Stimulated activated CD8-positive, alpha-beta memory T cell treated with anti-CD3 and anti-CD28 coated beads, Interleukin-4, amount 100 ng/mL, for 4 hours (primary cell): ENCODE measurements at places on chromosomes 5 and 9.

DNA sequence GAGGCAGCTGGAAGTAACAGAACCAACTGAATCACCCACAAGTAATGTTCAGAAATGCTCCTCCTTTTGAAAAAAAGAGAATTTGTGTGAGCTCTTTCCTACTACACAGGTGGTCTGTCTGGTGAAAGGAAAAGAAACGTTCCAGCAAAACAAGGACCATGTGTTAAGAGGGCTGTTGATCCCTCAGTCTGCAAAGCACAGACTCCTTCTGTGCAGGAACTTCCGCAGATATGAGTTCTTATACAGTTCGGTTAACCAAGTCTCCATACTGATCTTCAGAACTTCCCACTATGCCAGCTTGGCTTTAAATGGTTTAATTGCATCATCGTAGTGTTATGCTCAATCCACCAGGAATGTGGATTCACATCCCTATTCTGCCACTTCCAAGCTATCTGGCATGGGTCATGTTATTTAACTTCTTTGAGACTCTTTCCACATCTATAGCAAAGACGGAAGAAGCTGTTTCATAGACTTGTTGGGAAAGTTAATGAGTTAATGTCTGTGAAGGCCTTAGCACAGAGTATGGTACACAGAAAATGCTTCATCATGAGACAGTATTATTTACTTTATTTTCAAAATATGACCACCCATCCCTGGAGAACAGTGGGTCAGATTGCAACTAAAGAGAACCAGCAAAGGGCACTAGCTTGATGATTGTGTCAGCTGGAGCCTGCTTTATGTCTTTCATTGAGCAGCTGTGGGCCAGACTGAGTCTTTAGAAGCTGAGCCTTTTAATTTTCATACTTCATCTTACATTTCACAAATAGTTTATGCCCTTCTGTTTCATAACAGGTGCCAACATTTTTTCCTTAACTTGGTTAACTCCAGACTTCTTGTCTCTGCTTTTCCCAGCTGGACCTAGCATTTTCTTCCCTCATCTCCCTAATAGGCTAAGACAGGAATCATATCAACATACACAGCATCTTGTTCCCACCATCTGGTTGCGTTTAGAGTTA, 89.9 kb downstream of the MAMDC2 start:
- no peak for DNase-seq

GRCh38 chr9:36136272-36136893, at the start of gene GLIPR2:
Gene GLIPR2, plus strand, starts transcription at chr9:36136733. Its CDS starts 46 bp downstream, at chr9:36136779.
- no peak for DNase-seq

GRCh38 chr5:154756868-154757813, 2.0 kb downstream of the LARP1 start:
- DNase-seq, result peak; percentile 33

DNA sequence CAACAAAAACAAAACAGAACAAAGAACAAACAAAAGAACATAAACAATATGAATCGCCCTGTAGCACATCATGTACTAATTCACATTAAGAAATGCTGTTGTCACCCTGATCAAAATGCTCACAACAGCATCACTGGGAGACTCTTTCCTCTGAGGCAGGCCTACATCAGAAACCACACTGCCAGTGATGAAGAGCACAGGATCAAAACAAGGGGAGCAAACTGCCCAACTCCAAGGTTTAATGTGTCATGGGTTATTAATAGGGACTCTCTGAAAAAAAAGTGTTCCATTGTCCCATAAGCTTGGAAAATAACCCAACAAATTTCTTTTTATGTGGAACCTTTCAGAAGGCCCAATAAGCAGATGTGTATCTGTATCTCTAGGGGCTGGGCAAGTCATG, 74.2 kb downstream of the PTPN3 start:
- DNase-seq, result no peak

DNA sequence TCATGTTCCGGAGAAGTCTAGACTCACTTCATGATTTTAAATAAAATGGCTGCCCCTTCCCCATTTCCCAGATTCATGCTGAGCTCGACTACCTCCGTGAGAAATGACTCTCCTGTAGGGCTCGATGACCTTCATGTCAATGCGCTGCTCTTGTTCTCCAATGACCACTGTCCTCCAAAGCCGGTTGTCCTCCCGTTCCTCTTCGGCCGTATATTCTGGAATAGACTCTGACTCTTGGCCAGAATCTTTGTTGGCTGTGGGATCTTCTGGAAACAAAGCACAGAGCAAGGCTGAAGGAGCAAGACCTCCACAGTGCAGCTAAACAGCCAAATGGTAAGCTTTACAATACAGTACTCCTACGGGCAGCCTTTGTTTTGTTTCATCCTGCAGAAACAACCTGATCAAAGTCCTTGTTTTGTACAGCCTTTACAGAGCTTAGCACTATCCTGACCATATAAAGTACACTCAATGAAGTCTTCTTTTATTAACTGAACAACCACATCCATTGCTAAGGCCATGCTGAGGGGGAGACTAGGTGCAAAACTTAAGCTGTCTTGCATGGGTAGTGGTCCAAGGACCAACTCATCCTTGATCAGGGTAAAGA, 119.5 kb upstream of the PCA3 start:
- DNase-seq, result no peak

GRCh38 chr9:84513979-84514378, 155.6 kb upstream of the NTRK2 start:
- no peak for DNase-seq

GRCh38 chr9:4980086-4980727, 4.9 kb upstream of the JAK2 start:
- no peak for DNase-seq

DNA sequence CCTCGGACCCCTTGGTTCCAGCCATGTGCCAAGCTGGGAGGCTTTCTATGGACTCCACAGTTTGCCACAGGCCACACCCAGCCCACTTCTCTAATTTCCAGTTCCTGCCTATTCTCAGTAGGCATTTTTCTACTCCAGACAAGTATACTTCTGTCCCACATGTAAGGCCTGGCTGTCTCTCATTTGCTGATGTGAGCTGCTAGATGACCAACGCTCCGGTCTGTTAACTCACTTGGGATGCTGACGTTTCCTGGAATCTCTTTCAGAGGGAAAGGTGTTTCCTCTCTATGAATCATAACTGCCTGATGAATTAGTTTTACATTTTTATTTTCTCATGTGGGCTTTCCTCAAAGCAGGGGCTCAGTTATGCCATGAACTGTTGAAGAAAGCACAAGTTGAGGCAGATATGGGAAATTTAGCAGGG, 36.3 kb downstream of the ERGIC1 start:
- DNase-seq, result no peak

- DNase-seq, result no peak
Measured at GRCh38 chr5:71836559-71837112, 117.6 kb downstream of the CARTPT start.

DNA sequence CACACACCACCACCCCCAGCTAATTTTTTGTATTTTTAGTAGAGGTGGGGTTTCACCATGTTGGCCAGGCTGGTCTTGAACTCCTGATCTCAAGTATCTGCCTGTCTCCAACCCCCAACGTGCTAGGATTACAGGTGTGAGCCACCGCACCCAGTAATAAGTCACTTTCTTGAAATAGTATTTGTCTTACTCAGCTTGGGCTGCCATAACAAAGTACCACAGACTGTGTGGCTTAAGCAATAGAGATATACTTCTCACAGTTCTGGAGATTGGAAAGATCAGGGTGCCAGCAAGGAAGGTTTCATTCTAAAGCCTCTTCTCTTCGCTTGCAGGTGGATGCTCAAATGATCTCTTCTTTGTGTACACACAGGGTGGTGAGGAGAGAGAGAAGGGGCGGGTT, 99.8 kb downstream of the ARRDC3 start:
- no peak for DNase-seq

DNA sequence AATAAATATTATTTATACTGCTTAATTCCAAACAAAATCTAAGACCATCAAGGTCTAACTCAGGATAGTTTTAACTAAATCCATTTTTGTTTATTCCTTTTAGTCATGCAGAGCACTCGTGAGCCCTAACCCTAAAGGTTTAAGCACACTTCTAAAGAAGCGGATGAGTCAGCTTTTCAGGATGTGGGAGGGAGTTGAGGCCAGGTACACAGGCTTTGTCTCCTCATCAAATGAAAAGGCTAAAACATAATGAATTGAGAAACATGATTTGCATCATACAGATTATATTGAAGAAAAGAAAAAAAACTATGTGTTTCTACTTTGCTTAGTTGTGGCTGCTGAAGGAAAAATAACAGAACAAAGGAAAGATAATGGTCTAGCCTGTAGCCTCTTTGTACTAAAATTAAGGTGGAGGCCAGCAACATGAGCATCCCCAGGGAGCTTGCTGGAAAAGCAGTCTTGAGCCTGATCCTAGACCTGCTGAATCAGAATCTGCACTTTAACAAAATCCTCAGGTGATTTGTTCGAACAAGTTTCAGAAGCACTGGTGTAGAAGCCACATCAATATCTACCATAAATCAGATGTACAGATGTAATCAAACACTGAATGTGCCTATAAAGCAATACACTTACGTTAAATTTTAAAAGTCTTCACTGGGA, 21.1 kb upstream of the ISCA1 start:
- peak; percentile 26 for DNase-seq

DNA sequence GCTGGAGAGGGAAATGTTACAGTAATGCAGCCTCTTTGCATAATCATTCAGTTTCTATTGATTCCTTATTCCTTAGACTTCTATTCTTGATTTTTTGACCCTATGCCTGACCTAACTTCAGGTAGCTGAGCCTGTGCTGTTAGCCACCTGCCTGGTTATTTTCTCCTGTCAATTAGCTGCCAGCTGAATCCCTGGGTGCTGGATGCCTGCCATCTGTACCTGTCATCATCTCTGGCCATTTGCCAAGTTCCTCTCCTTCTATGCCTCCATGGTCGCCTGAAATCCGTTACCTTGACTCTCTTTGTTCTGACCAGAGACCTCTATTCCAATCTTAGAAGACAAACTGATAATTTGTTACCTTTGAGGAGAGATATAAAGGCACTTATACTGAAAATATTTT, 178.3 kb downstream of the CAVIN4 start:
- DNase-seq, result no peak

GRCh38 chr5:125142458-125142857, 396.0 kb upstream of the ZNF608 start:
- DNase-seq, result no peak

GRCh38 chr5:68374796-68375518, 159.4 kb downstream of the PIK3R1 start:
- no peak for DNase-seq

- peak; percentile 36 for DNase-seq
Measured at GRCh38 chr9:86948074-86948929, 996 bp upstream of the GAS1 start.

DNA sequence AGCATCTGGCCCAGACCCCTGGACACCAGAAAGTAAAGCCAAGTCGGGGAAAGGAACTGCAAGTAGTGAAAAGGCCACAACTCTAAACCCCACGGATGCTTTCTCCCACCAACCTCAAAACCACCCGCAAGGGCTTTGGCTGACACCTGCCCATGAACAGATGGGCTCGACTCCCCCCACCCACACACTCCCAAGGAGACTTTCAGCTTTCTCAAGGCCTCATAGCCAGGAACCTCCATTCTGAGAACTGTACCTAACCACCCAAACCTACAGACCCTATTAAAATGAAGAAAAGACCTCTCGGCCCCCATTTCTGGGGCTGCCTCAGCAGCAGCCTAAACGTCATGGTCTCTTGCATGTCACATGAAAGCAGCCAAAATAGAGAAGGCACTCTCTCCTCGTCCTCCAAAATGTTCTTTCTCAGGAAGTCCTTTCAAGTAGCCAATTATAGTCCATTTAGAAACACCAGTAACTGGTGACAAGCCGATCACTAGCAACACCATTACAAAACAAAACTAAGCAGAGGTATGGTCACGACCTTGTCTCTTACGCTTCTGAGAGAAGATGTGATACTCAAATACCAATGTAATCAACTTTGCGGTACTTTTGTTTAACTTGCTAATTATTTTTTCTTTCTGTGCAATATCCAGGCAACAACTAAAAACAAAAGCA, 2.9 kb downstream of the B4GALT1 start:
- no peak for DNase-seq

GRCh38 chr9:72955126-72955455, 2.2 kb upstream of the ALDH1A1 start:
- no peak for DNase-seq

DNA sequence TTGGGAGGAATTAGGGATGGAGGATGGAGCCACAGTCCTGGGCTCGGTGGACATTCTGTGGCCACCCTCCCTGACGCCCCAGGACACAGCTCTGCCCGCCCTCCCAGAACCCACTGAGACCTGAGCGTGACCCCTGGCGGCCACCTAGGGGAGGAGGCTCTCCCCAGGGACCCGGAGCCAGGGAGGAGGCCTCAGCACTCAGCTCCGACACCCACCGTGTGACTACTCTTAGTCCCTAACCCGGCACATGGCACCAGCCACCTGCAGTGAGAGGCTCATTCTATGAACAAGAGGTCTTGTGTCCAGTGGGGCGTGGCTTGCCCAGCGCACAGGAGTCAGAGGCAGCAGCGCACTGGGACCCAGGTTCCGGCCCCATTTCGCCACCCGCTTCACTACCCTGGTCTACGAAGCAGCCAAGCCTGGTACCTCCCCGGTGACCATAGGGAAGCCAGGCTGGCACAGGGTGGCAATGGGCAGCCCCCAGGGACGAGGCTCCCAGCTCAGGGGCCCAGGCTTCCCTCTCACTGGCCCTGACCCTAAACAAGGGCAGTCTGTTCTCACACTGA, 10.2 kb downstream of the SARDH start:
- no peak for DNase-seq

GRCh38 chr5:1544294-1544961, 20.7 kb upstream of the LPCAT1 start:
- no peak for DNase-seq

DNA sequence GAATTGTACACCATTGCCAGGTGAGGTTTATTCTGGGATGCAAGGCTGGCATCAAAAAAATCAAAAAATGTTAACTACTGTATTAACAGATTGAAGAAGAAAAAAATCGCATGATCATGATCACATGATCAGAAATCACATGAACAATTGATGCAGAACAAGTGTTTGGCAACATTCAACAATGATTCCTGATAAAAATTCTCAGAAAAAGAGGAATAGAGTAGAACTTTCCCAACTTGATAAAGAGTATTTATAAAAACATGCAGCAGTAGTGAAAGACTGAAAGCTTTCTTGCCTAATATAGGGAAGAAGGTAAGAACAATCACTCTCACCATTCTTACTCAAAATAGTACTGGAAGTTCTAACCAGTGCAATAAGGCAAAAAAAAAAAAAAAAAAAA, 16.4 kb downstream of the SLCO4C1 start:
- DNase-seq, result no peak
